ENCODE measurements at places on chromosomes 1 and 21. TPM values are rescaled to one million over a fixed set of nuclear protein-coding genes. Genes with fewer than 3 reads are reported as not detected.

Gene P3R3URF
- polyA plus RNA-seq, result not detected

GRCh38 chr1:16900751-16901150, 5.0 kb downstream of the RNU1-2 start:
- DNase-seq, result no peak

GRCh38 chr1:81706650-81707435, 93.9 kb upstream of the ADGRL2 start:
- DNase-seq, result no peak

DNA sequence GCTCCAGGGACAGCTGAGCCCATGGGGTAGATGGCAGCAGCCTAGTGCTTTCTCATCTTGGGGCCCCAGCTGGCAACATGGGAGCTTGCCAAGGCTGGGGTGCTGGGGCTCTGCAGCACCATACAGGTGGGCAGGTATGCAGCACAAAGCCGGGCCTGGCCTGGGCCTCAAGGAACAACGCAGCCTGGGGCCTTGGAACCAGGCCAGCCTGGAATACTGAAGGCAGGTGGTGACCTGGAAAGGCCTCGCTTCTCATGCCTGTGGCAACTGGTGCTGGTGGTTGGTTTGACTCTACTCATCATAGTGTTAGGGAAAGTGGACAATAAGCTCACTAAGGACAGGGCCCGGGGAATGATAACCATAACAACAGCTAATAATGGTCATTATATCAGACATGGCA, 27.0 kb upstream of the SDHB start:
- DNase-seq, result no peak

DNA sequence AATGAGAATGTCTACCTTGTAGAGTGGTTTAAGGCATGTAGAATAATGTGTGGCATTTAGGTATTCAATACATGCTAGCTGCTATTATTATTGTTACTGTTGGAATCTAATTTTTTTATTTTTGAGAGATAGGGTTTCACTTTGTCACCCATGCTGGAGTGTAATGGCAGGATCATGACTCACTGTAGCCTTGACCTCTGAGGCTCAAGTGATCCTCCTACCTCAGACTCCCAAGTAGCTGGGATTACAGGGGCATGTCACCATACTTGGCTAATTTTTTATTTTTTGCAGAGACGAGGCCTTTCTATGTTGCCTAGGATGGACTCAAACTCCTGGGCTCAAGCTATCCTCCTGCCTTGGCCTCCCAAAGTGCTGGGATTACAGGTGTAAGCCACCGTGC, 61.9 kb downstream of the EPB41 start:
- DNase-seq, result no peak

GRCh38 chr1:221470000-221470698, 271.7 kb downstream of the DUSP10 start:
- no peak for DNase-seq

GRCh38 chr1:198620951-198621824, 17.7 kb upstream of the PTPRC start:
- no peak for DNase-seq

- no peak for DNase-seq
Observed at GRCh38 chr1:26044971-26045721, 772 bp downstream of the SLC30A2 start.

Measured in left renal cortex interstitium (tissue), 4 donors.